T follicular helper cell (primary cell): ENCODE measurements at places on chromosomes 1 and 21.

GRCh38 chr1:167555971-167556714, 2.6 kb upstream of the CREG1 start:
- peak; percentile 68 for DNase-seq

DNA sequence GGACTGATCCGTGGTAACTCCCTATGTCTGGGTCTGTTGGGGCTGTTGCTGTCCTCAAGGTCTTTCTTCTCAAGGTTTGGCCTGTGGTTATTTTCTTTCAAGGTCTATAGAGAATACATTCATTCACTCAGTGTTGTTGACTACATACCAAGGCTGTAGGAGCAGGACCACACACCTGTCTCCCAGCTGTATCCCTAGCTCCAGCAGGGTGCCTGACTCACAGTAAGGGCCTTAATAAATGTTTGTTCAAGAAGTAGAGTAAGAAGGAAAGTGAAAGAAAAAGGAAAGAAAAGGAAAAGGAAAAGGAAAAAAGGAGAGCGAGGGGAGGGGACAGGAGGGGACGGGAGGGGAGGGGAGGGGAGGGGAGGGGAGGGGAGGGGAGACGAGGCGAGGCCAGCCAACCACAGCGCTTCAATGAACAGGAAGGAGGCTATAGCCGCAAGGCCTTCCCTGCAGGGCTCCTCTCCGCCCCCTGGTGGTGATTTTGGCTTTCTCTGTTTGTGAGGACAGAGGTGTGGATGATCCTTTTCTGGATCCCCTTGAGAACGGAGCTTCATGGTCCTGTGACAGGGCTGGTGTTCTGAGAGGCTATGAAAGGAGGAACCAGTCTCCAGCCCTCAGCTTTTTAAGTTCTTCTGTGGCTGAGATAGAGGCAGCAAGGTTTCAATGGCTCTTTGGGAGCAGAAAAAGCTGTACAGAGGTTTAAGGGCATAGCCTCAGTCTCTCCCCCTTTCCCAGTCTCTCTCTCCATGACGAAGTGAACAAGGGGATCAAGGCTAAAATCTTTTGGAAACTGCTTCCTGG, 30.6 kb upstream of the LCE5A start:
- DNase-seq, result peak; percentile 38

DNA sequence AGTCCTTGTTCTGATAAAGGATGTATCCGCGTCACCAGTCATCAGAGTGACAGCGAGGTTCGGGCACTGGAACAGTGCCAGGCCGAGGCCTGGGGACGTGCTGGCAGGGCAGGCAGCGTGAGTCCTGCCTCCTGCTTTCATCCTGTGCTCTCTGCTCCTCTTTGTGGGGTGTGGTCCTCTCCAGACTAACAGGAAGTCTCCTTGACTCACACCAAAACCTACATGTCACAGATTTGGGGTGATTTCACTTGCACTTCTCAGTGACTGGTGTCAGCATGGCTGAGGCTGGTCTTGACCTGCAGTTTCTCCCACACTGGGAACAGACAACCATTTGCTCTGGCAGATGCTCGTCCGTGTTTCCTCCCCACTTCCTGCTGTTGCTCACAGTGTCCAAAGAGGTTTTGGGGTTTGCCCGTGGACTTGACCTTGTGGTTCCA, 8.8 kb upstream of the NLRP3 start:
- DNase-seq, result peak; percentile 57

GRCh38 chr1:41536361-41536802, 51.9 kb upstream of the EDN2 start:
- no peak for DNase-seq

DNA sequence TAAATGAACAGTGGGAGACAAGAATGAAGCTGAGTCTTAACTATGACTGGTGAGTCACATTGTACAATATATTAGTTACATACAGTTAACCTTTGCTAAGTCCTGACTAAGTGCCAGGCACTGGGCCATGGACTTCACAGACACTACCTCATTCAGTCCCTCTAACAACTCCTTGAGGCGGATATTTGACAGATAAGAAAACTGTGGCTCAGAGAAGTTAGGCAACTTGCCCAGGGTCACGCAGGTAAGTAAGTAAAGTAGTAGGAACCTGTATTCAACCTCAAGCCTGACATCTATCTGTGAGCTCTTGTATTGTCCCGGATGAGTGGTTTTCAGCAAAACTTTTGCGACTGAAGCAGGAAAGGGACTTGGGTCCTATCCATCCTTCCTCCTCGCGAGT, 62.1 kb downstream of the GNG12 start:
- DNase-seq, result no peak

GRCh38 chr1:226433341-226433720, 25.4 kb upstream of the PARP1 start:
- no peak for DNase-seq

GRCh38 chr1:161727256-161727924, 6.0 kb downstream of the FCRLB start:
- peak; percentile 21 for DNase-seq

DNA sequence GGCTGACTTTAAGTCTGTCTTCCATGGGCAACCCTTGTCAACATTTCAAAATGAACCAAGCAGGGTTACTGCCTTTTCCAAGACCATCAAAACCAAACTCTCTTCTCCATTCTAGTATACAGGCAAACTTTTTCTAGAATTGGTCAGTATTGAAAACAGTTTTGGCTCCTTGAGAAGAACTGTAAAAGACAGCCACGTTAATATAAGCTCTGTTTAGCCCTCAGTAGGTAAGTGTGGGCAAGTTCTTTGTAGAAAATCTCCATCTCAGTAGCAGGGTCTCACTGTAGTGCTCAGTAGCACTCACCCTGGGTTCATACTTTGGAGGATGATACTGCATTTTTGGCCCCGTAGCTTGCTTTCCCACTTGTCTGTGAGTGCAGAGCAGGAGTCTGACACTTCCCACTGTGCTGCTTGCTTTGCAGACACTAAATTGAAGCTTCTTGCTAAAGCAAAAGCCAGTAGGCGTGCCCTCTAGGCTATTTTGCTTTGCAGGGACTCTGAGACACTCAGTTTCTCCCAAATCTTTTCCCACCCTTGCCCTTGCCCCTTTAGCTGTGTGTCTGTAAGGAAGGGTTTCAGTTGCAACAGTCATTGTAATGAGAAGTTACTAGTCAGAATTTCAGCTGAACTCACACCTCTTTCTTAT, 34.3 kb upstream of the CACYBP start:
- no peak for DNase-seq

GRCh38 chr1:37325010-37325409, 149.4 kb upstream of the ZC3H12A start:
- no peak for DNase-seq

- DNase-seq, result no peak
Observed at GRCh38 chr1:209869291-209870149, 41.7 kb downstream of the UTP25 start.

DNA sequence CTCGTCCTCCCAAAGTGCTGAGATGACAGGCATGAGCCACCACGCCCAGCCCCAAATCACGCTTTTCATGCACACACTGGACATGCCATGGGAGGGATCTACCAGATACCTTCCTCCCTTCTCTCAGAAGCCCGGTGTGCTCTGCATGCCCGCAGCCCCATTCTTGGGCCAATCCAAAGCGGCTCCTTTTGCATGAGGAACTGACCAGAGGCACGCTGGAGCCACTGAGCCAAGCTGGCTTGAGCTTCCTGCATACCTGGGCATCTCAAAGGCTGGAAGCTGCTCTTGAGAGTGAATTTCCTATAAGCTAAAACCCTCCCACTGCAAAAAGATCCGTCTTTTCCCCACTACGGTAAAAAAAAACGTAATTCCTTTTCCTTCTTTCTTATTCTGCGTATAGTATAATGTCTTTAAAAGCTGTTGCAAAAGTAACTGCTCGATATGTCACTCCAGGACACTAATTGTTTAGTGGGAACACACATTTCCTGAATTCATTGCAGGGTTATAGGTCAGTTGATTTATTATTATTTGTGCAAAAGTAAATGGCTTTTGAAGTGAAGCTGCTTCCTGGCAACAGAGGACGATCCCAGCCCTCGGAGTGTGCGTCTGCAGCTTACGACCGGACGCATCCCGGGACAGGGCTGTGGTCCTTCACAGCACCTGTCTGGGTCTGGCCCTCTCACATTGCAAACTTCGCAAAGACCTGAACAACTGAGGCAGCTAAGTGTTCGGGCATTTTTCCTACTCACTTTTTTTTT, 61.8 kb upstream of the ETS2 start:
- no peak for DNase-seq

- DNase-seq, result no peak
Observed at GRCh38 chr21:43274022-43274945, 105.5 kb downstream of the CRYAA start.

DNA sequence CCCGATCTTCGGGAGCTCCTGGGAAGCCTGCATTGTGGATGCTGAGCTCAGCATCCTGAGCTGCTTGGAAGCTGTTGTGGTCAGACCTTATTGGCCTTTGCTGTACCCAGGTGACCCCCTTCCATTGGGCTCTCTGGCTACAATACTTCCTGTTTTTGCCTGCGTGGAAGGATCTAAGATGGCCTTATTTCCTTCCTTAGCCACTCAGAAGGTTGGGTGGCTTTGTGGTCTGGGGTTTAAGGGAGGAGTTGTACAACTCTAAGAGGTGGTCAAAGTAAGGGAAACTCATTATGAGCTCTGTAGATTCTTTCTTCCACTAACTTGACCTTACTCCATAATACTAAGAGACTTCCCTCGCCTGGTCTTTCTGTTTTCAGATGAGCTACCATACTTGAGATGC, 17.7 kb downstream of the PFKFB2 start:
- DNase-seq, result no peak

DNA sequence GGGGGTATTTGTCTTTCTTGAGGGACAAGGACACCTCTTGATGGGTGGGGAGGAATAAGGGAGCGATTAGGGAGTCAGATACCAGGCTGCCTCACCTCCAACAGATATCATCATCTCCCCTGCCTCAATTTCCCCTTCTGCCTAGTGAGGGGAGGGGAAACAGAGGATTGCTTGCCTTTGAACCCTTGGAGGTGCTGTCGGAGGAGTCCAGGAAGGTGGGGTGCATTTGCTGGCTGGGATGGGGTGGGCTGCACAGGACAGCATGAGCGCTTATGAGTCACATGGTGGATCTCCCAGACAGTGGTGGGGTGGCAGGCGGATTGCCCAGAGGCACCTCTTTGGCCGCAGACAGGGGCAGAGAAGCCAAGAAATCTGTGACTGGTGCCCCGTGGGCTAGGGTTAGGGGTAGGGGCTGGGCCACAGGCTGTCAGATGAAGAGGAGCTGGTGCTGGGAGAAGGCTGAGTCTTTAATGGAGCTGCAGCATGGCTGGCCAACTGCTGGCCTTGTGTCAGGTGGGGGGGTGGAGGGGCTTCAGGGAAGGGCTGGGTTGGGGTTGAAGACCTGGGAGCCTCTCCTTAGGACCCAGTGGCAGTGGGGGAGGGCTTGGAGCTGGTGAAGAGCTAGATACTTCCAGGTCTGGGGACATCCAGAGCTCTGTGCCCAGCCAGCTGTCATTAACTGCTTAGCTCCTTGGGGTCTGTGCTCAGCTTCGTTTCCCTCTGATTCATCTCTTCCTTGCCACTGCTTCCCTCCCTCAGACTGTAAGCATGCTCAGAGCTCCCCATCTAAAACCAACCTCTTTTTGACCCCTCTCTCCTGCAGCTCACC, 7.0 kb upstream of the ADORA1 start:
- no peak for DNase-seq

- no peak for DNase-seq
Observed at GRCh38 chr1:161834967-161835550, 68.9 kb downstream of the ATF6 start.
